NCI-H1105 treated with DMSO at 0.1 percent for 48 hours (cell line): ENCODE measurements at places on chromosomes 13 and 19.

DNA sequence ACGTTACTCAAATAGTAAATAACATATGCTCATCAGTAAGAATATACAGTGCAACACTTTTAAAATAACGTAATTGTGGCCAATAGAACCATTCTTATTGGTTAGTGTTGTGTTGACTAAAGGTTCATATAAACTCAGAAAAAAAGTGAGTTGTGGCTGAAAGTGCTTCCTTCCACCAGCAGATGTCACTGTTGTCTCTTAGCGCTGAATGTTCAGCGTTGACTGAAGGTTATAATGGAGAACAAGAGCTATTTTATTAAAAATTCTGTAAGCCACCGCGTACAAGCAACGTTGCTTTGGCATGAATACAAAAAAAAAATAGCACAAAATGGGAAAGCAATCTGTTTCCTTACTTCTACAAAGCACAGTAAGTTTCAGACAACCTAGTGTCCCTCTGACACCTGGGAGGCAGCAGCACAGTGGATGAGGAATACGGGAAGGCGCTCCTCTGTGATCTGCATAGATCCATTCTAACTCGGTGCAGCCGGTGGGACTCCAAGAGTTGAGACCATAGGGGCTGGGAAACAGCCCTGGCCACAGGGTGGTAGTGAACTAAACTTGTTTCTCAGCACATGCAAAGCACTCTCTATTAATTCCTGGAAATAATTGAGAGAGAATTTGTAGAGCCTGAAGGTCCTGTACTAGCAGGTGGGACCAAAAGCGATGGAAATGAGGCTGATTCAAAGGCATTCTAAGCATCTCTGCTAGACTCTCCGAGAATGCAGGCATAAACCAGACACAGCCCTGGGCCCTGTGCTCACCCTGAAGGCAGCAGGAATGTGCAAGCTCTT, 23.9 kb upstream of the OXGR1 start:
- peak; percentile 35 for DNase-seq

- peak; percentile 52 for DNase-seq
Observed at GRCh38 chr19:6765738-6766356, 1.4 kb downstream of the SH2D3A start.

DNA sequence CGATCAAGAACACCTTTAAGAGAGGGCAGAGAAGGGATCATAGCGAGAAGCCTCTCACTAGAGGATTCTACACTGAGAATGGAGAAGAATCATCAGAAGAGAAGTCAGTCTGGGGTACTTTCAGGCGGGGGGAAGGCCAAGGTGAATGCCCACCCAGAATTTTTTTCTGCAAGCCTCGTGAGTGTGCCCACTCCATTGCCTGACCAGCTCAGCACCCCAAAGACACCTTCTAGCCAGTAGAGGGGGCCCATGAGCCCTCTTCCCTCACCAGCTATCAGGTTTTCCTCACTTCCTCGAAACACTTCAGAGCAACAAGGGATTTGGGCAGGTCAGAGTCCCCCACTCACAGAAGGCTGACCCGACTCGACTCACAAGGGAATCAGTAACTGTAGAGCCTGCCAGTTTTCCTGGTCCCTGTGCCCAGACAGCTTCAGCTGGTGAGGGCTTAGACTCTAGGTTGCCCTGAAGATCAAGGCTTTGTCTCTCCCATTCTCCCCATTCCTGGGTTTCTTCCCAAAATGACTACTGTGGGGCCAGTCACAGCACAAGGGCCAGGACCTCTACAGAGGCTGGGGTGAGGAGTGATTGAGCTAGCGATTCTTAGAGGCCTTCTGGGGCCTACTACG, 18.4 kb downstream of the NLRP13 start:
- no peak for DNase-seq

GRCh38 chr19:44657211-44657921, 13.7 kb downstream of the PVR start:
- DNase-seq = peak; percentile 18

DNA sequence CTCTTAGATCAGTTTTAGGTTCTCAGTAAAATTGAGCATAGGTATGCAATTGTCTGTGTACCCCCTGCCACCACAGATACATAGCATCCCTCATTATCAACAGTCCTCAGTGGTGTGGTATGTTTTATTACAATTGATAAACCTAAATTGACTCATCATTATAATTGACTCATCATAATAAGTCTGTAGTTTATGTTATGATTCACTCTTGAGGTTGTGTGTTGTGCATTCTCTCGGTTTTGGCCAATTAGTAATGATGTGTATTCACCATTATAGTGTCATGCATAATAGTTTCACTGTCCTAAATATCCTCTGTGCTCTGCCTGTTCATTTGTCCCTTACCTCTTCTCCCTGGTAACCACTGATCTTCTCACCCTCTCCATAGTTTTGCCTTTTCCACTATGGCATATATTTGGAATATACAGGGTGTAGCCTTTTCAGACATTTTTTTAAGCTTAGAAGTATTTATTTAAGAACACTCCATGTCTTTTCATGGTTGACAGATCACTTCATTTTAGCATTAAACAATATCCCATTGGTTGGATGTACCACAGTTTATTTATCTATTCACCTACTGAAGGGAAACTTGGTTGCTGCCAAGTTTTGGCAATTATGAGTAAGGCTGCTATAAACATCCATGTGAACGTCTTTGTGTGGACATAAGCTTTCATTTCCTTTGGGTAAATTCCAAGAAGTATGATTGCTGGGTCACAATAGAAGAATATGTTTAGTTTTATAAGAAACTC, 1620.6 kb upstream of the MIR17HG start:
- no peak for DNase-seq

DNA sequence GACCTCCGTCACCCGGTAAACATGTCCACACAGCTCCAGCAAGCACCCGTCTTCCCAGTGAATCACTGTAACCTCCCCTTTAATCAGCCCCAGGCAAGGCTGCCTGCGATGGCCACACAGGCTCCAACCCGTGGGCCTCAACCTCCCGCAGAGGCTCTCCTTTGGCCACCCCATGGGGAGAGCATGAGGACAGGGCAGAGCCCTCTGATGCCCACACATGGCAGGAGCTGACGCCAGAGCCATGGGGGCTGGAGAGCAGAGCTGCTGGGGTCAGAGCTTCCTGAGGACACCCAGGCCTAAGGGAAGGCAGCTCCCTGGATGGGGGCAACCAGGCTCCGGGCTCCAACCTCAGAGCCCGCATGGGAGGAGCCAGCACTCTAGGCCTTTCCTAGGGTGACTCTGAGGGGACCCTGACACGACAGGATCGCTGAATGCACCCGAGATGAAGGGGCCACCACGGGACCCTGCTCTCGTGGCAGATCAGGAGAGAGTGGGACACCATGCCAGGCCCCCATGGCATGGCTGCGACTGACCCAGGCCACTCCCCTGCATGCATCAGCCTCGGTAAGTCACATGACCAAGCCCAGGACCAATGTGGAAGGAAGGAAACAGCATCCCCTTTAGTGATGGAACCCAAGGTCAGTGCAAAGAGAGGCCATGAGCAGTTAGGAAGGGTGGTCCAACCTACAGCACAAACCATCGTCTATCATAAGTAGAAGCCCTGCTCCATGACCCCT, 9.0 kb upstream of the CEACAM5 start:
- no peak for DNase-seq

DNA sequence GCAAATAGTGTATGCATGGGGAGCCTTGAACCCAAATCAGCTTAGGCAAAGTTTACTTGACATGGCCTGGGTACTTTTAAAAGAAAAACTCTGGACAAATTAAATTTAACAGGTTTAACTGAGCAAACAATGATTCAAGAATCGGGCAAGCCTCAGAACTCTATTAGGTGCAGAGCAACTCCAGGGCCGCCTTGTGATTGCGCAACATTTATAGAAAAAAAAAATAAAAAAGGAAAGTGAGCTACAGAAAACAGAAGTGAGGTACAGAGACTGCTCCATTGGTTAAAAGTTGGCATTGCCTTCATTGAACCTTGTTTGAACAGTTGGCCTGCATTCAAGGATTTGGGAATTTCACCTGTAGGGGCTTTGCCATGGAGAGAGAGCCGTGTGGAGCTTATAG, 421.0 kb upstream of the TSHZ3 start:
- no peak for DNase-seq

DNA sequence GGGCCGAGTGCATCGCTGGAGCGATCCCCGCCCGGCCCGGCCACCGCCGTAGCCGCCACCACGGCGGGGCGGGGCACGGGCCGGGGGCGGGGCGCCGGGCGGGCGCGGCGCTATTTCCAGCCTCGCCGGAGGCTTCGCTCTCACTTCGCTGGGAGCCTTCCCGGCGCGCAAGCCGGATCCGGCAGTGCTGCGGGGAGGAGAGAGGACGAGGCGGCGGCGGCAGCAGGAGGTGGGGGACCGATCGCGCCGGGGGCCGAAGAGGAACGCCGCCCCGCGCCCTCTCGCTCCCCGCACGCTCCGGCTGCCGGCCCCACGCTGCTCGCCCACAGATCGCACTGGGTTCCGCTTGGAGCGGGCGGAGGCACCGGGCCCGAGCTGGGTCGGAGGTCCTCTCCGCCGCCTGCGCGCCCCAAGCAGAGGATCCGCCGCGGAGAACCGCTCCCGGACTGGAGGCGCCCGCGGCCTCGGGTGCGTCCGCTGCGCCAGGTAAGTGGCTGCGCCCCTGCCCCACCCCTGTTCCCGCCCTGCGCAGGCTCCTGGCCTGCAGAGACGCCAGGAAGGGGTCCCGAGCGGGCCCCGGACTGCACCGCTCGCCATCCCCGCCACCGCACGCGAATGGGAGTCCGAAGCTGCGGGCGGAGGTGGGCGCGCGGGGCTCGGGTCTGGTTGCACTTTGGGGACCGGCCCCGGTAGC, at the start of gene CHST8:
CHST8 (plus strand) TSS at position 143 of the 694 bp plus-strand sequence. CDS start 67,309 bp downstream, outside the sequence.
- DNase-seq = peak; percentile 47

DNA sequence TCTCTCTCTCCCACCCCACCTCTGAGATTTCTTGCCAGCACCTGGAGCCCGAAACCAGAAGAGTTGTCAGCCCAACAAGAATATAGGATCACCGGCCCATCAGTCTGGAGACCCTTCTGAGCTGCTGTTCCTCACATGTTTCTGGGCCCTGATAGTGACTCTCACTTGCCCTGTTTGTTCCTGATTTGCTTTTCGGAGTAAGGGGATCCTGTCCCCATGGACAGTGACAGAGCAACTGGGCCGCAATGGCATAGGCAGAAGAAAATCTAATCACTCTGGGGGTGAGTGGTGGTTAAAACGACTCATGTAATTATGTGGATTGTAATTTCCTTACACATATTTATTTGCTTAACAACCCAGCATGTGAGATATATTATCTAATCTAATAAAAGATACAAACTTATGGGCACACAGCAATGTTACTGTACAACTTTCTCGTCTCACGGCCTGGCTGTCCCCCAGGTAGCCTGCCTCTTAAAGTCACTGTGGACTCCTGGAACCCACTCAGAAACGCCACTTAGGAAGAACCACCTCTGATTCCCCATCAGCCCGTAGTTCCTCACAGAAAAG, 663 bp upstream of the SMAD9 start:
- DNase-seq = peak; percentile 32

GRCh38 chr13:106118996-106119395, 416.5 kb downstream of the EFNB2 start:
- no peak for DNase-seq

DNA sequence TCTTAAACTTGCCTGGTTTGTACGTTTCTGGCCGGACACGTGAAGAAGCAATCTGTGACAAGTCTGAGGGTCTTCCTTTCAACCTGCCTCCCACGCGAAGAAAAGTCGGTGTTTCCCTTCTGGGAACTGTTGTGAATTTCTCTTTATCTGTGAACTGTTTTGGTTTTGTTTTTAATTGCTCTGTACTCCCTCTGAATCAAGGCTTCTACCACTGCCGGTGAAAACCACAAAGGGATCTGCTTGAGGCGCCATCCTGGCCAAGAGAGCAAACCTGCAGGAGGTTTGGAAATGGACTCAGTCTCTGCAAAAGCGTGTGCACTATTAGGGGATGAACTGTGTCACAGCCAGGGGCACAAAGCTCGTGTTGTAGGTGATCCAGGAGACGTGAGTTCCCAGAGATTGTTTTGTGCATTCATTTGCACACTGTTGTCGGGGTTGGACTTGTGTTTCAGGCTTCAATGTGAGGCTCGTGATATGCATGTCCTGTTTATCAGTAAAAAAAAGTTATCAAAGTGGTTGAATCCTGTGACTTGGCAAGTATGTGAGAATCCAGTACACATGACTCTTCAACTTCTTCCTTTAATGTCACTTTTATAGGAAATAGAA, 9.7 kb downstream of the SIGLEC8 start:
- no peak for DNase-seq

DNA sequence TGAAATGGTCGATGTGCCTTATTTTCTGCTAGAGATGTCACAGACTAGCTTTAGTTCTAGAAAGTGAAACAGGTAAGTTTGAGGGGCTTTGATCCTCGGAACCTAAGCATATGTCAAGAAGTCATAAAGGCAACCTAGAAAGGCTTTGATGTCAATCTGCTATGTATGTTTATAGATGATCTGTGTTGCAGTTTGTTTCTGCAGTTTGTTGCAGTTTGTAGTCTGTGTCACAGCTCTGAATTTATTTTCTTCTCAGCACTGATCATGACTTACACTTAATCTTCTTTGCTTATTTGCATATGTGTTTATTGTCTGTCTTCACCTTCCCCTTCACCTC, 5.9 kb downstream of the LSM14A start:
- no peak for DNase-seq

DNA sequence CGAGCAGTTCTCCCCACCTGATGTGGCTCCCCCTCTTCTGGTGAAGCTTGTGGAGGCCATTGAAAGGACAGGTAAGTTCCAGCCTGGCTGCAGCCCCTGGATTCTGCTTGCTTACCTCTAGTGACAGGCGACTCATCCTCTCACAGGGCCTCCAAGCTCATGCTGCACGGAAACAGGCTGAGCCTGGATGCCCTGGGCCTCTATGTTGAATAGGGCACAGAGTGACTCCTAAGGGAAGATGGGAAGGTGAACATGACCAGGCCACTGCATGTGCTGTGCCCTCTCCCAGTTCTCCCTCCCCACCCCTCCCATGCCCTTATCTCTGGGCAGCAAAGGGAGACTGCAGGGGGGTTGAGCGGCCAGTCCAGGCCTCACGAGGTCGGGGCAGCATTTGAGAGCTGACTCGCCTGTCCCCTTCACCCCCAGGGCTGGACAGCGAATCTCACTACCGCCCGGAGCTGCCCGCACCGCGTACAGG, 7.6 kb downstream of the PIK3R2 start:
- no peak for DNase-seq

DNA sequence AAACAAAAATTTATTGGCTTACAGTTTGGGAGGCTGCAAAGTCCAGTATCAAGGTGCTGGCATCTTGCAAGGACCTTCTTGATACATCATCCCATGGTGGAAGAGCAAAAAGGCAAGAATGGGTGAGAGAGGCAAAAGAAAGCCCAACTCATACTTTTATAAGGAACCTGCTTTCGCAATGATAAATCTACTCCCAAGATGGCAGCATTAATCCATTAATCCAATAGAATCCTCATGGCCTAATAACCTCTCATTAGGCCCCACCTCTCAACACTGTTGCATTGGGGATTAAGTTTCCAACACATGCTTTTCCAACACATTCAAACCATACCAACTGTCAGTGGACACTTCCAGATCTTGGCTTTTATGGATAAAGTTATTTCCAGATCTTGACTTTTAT, 48.7 kb upstream of the ZNF507 start:
- DNase-seq = no peak
